ENCODE measurements at places on chromosomes 11 and 22.
A peak's percentile ranks its signal among the peaks of the same experiment; 100 is the strongest.

GRCh38 chr11:18890615-18891014, 48.6 kb downstream of the MRGPRX1 start:
- DNase-seq: no peak

DNA sequence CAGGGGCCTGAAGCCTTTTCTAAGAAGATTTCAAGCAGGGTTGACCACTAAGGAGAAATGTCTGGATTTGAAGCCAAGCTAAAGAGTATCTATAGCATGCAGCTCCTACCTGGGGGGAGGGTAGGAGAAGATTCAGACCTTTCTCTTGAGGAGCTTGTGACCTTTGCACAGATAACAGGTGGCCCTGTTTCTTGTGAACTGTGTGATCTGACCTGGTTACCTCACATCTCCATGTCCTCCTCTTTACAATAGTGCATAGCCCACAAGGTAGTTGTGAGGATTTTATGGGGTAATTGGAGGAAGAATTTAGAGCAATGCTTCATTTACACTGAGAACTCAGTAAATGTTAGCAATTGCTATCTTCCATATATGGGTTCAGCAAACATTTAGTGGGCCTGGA, 310.1 kb downstream of the TMEM135 start:
- no peak for DNase-seq

DNA sequence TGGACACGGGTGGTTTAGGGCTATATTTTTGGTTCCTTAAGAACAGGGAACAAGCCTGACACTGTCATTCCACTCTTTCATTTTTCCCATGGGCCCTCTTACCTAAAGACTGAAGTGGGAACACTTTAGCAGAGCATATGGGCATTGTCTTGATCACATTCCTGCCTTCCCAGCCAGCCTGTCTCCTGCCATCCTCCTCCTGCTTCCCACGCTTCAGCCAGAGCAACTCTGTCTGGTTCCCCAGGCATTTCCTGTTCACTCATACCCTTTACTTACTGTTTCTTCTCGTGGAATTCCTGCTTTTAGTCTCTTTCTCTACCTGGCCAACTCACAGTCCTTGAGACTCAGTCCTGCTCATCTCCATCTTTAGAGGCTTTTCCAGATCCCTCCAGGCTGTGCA, 22.8 kb downstream of the MRPL16 start:
- no peak for DNase-seq

DNA sequence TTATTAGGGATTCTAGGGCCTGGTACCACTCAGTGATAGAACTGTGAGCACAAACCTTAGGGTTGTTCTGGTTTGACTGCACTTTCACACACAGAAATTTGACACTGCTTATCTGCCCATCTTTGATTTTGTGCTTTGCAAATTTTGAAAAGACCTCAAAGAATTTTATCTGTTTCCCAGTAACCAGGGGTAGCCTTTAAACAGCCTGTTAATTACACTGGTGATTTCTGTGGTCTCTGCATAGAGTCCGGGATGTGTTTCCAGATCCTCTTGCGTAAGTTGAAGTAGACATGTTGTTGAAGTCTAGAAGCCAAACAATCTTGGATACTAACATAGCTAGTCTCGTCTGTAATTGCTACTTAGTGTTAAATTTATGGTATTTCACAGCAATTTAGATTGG, 75.3 kb downstream of the C22orf31 start:
- DNase-seq: no peak

DNA sequence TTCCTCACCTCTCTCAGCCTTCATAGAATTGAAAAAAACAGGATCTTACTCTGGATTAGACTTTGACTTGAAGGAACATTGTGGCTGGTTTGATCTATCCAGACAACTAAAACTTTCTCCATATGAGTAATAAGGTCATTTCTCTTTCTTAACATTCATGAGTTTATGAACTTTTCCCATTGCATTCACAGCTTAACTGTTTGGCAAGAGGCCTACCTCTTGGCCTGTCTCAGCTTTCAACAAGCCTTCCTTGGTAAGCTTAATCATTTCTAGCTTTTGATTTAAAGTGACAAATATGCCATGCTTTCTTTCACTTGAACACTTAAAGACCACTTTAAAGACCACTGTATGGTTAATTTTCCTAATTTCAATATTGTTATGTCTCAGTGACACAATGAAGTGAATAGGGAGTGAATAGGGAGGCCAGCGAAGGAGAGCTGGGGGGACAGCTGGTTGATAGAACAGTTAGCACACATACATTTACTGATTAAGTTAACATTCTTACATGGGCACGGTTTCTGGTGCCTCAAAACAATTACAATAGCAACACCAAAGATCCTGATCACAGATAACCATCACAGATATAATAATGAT, 17.0 kb downstream of the IMMP1L start:
- no peak for DNase-seq

DNA sequence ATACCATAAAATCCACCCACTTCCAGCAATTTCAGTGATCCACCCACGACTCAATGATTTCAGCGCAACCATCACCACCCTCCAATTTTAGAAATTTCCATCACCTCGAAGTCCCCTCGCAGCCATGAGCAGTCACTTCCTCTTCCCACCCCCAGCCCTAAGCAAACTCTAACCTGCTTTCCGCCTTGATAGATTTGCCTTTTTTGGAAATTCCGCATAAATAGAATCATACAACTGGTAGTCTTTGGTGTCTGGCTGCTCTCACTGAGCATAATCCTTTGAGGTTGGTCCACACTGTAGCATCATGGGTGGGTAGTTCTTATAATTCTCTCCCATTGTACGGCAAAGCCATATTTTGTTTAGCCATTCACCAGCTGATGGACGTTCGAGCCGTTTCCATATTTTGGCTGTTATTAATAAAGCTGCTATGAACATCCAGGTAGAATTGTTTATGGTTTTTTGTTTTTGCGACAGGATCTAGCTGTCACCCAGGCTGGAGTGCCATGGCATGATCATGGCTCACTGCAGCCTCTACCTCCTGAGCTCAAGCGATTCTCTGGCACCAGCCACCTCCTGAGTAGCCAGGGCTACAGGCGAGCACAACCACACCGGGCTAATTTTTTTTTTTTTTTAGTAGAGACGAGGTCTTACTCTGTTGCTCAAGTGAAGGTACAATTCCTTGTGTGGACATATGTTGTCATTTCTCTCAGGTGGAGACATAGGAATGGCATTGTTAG, 16.0 kb downstream of the PIM3 start:
- peak; percentile 37 for DNase-seq

DNA sequence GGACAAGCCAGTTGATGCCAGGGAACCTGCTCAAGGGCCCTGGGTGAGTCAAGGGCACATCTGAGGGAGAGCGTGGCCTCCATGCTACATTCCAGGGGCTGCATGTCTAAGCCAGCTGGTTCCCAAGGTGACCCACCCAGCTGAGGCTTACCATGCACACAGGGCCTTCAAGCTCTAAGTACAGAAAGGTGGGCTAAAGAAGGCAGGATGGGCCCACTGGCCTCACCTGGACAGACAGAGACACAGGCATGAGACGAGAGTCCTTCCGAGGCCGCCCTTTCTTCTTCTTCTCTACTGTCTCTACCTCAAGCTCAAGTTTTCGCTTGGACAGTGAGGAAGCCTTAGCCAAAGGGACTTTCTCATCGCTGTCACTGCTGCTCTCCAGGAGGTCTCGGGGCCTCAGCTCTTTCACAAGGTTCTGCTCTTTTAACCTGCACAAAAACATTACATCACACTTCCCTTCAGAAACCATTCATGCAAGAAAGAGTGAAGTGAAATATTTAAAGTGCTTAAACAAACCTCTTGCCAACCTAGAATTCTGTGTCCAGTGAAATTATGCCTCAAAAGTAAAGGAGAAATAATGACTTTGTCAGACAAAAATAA, 69.9 kb downstream of the HIRA start:
- DNase-seq: no peak

- DNase-seq: no peak
Observed at GRCh38 chr22:32615874-32616564, 141.4 kb downstream of the FBXO7 start.

DNA sequence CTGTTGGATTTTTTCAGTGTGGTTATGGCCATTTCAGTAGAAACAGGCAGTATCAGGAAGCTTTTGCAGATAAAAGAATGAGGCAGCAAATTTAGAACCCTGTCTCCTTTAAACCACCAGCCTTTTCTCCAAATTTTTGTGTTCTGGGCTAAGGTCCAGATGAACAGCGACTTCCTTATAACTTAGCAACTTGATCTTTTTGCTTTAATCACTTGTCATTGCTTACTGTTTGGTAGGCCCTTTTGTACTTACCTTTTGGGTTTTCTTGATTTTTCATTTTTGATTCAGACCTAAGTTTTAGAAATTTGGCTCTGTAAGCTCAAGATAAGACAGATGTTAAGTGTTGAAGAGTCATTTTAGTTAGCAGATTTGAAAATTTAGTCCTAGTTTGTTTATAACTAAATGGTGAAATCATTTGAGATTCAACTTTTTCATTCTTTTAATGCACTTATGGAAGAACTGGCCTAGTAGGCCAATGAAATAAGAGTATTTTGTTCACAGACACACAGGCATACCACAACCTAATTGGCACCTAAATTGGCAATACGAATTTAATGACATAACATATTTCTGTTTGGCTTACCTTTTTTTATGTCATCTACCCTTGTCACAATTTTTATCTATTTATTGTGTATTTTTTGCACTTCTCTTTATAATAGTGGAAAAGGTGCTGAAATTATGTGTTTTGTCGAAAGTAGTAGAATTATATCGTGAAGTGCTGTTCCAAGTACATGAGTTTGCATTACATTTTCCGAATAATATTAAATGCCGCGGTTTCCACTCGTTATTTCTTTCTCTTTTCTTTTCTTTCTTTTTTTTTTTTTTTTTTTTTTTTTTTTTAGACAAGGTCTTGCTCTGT, 2.1 kb downstream of the RTN3 start:
- no peak for DNase-seq

DNA sequence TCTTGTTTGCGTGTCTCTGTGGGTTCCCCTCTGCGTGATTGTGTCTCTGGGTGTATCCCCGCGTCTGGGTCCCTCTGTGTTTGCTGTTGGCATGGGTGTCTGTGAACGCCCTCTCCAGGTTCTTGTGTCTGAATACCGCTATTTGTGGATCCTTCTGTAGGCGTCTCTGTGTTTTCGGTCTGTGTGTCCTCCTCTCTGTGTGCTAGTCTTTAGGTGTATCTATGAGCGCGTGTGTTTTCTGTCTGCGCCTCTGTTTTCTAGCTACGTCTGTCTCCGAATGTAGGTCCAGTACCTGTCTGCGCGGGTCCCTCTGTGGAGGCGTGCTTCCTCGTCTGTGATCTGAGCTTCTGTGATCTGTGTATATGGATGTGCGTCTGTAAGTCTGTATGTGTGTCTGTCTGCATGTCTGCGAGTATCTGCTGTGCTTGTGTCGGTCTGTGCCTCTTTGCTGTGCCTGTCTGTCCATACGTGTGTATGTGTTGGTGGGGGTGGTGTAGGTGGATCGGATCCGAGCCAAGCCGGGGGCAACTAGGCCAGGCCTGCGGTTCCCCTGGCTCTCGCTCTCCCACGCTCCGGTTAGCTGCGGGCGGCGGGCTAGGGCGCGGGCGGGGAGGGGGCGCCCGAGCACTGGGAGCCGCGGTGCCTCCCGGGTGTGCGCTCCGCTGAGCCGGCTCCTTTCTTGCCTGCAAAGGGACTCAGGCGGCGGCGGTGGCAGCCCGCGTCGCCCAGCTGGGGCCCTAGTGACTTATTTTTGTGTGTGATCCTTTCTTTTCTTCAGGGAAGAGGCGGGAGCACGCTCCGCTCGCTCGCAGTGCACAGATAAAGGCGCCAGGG, 105.3 kb upstream of the E2F8 start:
- DNase-seq: no peak

DNA sequence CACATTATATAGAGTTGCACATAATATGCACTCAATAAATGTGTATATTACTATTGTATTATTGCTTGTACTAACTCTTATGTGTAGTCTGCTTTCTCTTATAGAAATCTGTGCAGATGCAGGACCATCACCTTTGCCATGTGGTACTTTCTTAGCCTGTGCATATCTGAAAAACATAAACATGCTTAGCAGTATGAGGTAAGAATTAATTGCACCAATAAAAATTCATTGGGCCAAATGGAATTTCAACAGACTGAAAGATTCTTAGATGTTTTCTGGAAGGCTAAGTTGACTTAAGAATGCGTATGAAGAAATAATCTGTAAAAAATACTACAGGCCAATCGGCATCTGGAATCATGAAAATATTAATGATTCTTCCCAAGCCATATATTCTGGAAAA, 55.3 kb downstream of the TRPC6 start:
- no peak for DNase-seq

- DNase-seq: no peak
Observed at GRCh38 chr11:130163346-130164220, 4.0 kb downstream of the ST14 start.

- no peak for DNase-seq
Observed at GRCh38 chr22:36850682-36851081, 10.1 kb upstream of the NCF4 start.

- DNase-seq: no peak
Observed at GRCh38 chr11:132312161-132312560, 941.7 kb downstream of the NTM start.

- no peak for DNase-seq
Observed at GRCh38 chr11:8593455-8593854, 573 bp downstream of the STK33 start.

DNA sequence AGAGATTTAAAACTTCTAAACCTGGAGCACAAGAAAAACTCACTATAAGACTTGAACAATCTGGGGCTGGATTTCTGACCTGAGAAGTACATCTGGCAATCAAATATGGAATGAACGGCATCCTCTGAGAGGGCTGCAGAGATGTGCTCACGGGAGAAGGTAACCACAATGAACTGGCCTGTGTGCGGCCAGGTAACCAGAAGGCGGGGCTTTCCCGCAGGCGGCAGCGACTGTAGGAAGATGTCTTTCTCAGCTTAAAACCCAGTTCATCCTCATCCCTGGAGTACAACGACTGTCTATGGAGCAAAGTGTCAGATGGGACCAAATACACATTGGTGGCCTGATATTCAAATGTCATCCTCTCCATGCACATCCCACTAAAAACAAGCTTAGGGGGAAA, 24.5 kb downstream of the MICAL3 start:
- no peak for DNase-seq

GRCh38 chr11:69067200-69067599, 18.5 kb downstream of the TPCN2 start:
- DNase-seq: no peak

DNA sequence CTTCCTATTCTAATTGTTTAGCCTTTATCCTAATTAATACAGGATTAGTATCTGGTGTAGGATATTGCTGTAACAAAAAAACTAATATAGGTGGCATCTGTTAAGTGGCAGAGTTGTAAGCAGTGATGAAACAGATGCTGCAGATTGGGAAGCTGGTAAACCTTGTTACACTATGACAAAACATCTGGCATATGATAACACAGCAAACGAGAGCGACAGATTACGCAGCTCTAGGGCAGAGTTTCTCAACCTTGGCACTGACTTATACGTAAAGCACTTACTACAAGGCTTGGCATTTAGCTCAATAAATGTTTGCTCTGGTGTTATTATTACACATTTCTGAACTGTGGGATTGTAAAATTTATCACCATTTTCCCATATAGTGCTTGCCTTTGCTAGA, 137.0 kb downstream of the ATG16L2 start:
- no peak for DNase-seq

- no peak for DNase-seq
Observed at GRCh38 chr11:66950112-66950535, 8.1 kb downstream of the PC start.

Measured in activated CD4-positive, CD25-positive, alpha-beta regulatory T cell treated with anti-CD3 and anti-CD28 coated beads, Interleukin-2, amount 50 U/mL, for 16 hours (primary cell).